ENCODE measurements at places on chromosomes 2 and 18.
A peak's percentile ranks its signal among the peaks of the same experiment; 100 is the strongest.

DNA sequence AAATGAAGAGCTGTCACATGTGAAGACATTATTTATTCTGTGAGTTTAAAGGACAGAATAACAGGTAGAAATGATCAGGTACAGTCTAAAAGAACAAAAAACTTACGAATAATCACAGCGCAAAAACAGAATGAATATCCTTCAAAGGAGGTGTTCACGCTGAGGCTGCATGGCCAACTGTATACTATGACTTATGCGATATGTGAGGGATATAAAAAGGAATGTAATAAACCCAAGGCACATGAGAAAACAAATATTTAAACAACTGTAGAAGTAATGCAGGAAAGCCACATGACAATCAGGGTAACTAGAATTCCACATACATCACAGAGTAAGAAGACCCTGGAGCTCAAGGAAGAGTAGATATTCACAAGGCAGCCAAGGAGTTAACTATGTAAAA is 81.3 kb downstream of the RTTN start:
- no peak for DNase-seq

- DNase-seq = no peak
Observed at GRCh38 chr18:50465211-50466153, 90.6 kb downstream of the SKA1 start.

DNA sequence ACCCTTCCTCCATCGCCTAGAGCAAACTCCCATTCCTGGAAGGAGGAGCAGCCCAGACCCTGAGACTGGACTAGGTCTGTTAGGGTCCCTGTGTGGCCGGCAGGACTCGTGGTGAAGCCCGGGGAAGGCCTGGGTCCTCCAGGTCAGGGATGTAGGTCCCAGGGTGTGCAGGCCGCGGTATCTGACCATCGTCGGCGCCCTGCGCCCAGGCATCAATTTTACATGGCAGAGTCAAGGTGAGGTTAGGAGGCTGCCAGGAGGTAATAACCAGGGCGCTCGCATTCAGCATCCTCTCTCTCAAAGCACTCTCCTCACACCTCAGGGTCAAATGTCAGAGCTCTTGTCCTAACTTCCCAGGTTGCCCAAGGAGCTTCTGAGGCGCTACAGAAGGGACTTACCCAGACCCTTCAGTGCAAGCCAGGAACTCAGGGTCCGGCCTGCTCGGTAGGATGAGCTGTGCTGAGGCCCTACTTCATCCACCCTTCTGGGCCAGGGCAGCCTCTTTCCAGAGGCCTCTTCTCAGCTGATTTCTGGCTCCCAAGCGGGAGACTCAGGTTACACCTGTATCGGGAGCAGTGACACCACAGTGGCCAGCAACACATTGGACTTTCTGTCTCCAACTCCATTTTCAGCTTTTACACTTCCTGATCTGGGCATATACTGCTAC is 628 bp downstream of the SH2D6 start:
- DNase-seq = no peak

GRCh38 chr2:66340521-66340920 is 94.4 kb upstream of the MEIS1 start:
- no peak for DNase-seq

GRCh38 chr18:2871111-2871720 is 24.4 kb downstream of the EMILIN2 start:
- no peak for DNase-seq

- no peak for DNase-seq
Observed at GRCh38 chr2:134351016-134351415, 97.1 kb downstream of the MGAT5 start.

DNA sequence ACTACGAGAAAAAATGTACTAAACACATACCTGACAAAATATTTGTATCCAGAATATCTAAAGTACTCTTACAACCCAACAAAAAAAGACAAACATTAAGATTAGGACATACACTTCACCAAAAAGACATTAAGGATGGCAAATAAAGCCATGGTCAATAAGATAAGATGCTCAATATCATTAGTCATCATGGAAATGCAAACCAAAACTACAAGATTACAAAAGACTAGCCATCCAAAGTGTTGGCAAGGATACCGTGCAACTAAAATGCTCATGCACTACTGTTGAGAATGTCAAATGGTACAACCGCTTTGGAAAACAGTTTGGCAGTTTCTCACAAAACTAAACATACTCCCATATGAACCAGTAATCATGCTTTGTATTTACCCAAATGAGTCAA is 29.7 kb downstream of the MAP3K2 start:
- no peak for DNase-seq

- DNase-seq = peak; percentile 72
Observed at GRCh38 chr18:2656237-2656980, 883 bp downstream of the SMCHD1 start.

GRCh38 chr18:11587432-11587831 is 22.0 kb upstream of the SLC35G4 start:
- DNase-seq = no peak

- no peak for DNase-seq
Observed at GRCh38 chr2:224031358-224031970, 7.6 kb downstream of the SERPINE2 start.

- no peak for DNase-seq
Observed at GRCh38 chr2:118914721-118915453, 27.1 kb upstream of the MARCO start.

DNA sequence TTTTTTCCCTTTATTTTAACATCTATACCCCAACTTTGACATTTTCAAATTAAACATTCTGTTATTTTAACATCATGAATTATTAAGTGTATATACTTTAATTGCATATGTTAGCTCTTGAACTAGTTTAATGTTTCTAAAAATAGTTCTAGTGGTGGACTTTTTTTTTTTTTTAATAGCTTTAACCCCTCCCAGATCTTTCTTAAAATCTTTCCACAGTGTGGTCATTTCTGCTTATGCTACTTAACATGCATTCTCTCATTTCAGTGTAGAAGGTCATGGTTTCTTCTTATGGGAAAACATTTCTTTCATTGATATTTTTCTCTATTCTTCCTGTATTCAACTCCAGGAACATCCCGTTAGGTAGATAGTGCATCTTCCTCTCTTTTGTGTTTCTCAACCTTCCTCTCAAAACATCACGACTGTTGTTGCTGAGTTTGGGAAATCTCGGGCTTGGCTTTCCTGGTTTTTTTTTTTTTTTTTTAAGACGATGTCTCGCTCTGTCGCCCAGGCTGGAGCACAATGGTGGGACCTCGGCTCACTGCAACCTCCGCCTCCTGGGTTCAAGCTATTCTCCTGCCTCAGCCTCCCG is 849 bp upstream of the TMEM18 start:
- no peak for DNase-seq

- no peak for DNase-seq
Observed at GRCh38 chr2:105249181-105249580, 7.6 kb downstream of the GPR45 start.

- DNase-seq = no peak
Observed at GRCh38 chr2:27091746-27092695, 5.4 kb downstream of the KHK start.

- DNase-seq = no peak
Observed at GRCh38 chr18:78754311-78755043, 225.1 kb upstream of the SALL3 start.

DNA sequence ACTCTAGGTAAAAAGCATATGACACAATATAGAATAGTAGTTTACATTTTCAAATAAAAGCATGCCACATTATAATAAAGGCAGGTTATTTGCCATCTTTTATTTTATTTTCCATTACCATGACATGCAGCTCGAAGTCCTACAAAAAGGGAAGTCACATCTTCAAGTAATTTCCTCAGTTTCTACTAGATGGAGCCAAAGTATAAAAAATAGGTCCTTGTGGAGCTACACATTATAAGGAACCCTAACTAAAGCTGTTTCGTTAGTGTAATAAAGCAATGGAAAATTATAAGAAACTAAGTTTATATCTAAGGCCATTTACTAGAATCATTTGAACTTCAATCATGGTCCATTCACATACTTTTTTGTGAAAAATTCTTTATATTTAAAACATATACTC is 674.5 kb downstream of the KCNJ3 start:
- DNase-seq = no peak

DNA sequence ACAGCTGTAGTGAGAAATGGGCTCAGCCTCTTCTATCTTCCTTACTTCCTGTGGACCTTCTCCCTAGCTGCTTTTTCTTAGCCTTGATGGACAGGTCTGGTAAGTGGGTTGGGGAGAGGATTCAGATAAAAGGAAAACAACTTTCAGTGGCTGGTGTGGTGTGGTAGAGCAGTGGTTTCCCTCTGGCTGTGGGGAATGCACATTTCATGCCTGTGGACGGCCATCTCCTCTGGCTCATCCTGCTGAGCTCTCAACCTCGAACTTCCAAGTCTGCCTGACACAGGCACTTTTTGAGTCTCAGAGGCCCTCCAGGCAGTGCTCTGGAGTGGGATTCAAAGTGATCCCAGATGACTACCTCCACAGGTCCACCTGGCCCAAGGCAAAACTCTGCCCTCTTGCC is 38.6 kb upstream of the ACADL start:
- DNase-seq = no peak

GRCh38 chr2:39838589-39838988 is 59.5 kb upstream of the THUMPD2 start:
- no peak for DNase-seq

DNA sequence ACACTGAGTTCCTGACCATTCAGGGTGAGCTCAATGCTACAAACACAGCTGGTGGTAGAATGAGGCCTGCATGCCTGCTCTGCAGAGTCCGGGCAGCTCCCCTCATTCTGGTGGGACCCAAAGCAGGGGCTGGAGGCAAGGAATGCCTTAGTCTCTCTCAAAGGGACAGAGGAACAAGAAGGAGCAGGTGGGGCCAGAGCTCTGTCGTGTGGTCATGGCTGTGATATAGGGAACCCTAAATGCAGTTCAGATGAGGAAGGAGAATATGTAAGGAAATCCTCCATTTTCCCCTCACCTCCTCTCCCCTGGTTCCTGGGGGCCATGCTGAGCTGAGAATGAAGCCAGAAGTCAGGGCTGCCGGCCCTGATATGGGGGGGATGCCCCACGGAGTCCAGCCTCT is 334.3 kb downstream of the CYP26B1 start:
- no peak for DNase-seq

DNA sequence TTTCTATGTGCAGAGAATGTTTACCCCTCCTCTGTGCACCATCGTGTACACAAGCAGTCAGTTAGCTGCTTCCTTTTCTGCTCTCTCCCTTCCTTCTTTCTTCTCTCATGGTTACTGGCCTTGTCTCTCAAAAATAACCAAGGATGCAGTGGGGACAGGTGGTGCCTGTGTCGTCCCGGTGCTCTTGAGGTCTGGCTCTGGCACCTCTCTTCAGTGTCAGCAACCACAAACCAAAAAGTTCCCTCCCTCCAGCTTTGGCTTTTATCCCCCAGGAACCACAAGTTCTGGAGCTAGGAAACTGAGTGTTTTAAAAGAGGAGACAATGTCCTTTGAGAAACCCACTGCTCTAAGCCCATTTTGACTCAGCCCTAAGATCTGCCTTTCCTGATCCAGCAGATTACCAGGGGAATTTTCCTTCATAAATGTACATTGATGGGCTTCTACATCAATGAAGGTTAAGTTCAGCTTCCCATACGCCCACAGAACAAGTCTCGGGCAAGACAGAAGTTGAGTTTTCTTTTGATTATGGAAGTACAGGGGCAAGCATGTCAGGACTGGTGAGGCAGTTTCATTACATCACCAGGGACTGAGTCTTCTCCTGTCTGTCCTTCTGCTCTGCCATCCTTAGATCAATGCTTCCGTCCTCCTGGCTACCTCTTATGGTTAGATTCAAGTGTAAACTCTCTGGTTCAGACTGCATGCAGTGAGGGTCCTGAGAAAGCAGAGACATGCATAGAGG is 232.2 kb downstream of the SETBP1 start:
- no peak for DNase-seq

DNA sequence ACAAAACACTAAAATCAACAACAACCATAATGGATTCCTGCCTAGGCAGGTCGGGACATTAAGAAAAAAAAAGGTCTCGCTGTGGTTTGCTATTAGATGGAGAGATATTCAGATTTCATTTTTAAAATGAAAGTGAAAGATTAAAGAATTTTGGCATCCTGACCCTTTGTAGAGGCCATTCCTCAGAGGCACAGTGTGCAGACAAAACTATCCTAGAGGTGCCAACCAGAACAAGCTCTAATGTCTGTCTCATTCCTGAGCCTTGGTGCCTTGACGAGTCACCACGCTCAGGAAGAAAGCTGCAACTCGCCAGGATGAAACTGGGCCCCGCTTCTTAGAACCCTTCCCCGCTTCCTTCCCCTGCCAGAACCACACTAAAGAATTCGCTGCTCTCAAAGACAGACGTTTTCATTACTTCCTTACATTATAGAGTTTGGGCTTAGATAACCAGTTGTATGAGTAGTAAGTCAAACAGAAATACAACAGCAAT is 156.0 kb downstream of the TGIF1 start:
- DNase-seq = no peak

GRCh38 chr18:45745817-45746461 is 22.0 kb downstream of the SLC14A1 start:
- DNase-seq = no peak

DNA sequence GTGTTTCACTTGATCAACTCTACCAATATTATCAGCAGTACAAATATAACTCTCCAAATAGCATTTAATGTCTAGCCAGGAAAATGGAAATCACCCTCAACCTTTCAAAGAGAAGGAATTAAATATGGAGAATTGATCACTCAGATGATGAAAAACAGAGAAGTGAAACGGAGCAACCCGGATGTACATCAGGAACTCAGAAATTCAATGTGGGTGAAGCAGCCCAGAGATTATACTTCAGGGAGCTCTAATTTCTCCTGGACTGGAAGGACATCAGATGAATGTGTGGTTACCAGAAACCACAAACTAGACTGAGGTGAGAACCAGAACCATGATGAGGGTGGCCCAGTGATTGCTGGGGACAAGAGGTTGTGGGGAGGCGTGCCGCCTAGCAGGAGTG is 35.5 kb upstream of the COBLL1 start:
- no peak for DNase-seq

DNA sequence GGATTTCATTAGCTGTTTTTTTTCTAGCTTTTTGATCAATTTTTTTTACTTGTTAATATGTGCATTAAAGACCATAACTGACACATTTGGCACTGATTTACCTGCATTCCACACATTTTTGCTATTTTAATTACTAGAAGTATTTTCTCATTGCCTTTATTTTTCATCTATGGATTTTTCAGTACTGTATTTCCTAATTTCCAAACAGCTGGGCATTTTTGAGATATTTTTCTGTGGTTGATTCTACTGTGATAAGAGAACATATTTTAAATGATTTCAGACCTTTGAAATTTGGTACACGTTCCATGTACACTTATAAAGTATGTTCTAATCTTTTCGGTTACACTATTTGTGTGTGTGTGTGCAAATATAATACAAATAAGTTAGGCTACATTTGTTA is 135.3 kb downstream of the PARD3B start:
- DNase-seq = no peak

GRCh38 chr2:3664925-3665324 is 6.9 kb downstream of the ALLC start:
- no peak for DNase-seq

All from SK-N-SH (cell line).